ENCODE measurements at places on chromosomes 2 and 18. TPM values are rescaled to one million over a fixed set of nuclear protein-coding genes. Genes with fewer than 3 reads are reported as not detected.

Gene DSC2
- polyA plus RNA-seq: not detected

DNA sequence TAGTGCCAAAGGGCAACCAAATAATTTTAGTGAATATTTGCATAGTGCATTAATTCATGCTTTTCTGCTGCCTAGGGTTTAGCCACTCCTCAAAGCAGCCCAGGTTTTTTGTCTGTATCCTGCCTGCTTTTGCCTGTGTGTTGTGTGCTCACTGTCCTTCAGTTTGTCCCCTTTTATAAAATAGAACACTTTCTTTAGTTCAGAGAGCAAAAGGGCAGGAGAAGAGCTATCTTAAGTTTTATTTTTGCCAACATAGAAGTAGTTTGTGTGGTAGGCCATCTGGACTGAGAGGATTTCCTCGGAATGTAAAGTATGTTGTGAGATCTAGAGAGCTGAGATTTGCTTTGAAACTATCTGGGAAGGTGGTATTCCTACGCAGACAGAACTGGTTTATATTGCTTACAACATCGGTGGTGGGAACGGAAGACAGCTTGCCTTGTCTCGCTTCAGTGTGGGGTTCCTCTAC is 64.9 kb downstream of the EML4 start:
- peak; percentile 11 for DNase-seq

- DNase-seq: no peak
Observed at GRCh38 chr18:35697869-35698268, 116.3 kb downstream of the GALNT1 start.

DNA sequence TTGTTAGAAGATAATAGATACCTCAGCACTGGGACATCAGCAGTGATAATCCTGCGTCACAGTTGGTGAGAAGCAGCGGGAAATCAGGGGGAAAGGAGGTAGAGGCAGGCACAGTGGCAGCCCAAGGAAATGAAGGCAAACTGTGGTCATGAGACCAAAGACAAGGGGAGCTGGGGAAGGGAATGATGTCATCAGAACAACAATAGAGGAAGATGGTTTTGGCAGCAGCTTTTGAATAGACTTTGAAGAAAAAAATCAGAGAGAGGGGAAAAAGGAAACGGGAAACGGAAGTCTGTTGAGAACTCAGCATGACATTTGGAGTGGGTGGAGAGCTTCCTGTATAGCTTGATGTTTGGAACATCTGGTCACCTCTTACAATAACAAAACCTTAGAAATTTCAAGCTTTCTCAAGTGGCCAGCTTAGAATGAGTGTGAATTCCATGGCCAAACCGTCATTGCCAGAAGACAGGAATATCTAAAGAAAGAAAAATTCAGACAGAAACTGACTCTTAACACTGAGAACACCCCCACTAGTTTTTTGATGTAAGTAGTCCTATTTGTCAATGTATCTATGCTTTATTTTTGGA is 18.4 kb upstream of the YES1 start:
- no peak for DNase-seq

GRCh38 chr2:28445448-28446258 is 50.2 kb upstream of the PLB1 start:
- peak; percentile 85 for DNase-seq

GRCh38 chr2:100560216-100560830 is 2.5 kb upstream of the PDCL3 start:
- DNase-seq: no peak

DNA sequence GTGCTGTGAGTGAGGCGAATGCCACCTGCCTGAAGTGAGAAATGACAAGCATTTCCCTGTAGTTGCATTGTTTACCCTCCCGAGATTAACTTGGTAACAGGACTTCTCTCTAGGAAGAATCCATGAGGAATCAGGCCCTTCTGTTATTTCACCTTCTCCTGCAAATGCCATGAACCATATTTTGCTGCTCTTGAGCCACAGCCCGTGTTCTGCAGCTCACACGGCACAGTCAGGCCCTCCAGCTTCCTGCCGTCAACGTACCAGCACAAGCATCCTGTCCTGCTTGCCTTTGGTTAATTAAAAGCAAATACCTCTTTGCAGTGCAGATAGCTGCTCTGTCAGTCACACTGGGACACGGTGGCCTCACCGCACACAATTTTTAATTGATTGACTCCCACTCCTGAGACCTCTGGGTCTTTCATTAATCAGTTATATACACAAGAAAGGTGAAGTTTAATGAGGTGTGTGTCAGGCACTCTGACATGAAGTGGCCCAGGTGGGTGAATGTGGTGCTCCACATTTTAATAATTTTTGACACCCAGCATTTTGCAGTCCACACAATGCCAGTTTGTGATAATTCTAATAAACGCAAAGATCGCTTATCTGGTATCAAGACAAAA is 95.3 kb upstream of the ASB18 start:
- no peak for DNase-seq

- no peak for DNase-seq
Observed at GRCh38 chr18:23735021-23735464, 45.8 kb downstream of the LAMA3 start.

Measured in BJ (cell line).